ENCODE measurements at places on chromosomes 5 and 9.
A peak's percentile ranks its signal among the peaks of the same experiment; 100 is the strongest.

DNA sequence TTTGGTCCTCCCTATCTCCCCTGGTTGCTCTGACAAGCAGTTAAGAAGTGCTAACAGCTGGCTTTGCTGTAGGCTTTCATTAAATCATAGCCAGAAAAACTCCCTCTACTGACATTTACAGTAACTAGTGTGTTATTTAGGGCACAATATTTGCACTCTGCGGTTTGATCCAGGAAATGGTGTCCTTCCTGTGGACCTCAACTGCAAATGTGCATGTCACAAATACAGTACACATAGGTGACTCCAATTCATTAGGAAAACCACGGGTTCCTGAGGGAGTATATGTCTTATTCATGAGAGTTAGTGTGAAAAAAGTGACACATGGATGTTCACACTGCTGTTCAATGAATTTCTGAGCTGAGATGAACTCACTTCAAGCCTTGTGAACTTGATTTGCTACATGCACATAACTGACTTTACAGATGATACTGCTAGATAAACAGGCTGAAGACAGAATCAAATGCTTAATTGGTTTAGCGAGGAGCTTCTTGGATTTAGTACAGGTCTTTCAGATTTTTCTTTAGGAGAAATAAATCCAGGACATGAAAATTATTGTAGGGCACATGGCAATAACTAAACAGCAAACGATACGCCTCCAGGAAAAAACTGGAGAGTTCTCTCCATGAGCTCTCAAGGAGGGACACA is 281.5 kb downstream of the EFNA5 start:
- no peak for DNase-seq

- no peak for DNase-seq
These were observed 258.7 kb upstream of the IRX4 start for GRCh38 chr5:2141254-2142000.

GRCh38 chr5:151077967-151078366 is 2.9 kb downstream of the TNIP1 start:
- DNase-seq, result no peak

- DNase-seq, result no peak
These were observed 7.5 kb downstream of the TDRD7 start for GRCh38 chr9:97419309-97419867.

- no peak for DNase-seq
These were observed 70.3 kb downstream of the UGCG start for GRCh38 chr9:111966861-111967291.

DNA sequence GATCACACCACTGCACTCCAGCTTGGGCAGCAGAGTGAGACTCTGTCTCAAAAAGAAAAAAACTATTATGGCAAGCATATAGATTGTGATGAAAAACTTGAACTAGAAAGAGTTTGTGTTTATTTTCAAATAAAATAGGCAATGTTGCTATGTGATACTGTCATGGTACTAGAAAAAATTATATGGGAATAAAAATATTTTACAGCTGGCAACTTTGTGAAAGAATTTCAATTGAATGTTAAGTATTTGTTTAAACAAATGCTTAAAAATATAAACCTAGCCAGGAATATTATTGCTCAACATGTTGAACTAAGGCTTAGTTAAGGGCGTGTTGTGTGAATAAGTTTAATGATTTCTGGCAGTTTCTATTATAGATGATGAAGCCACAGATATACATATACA is 31.7 kb downstream of the HSDL2 start:
- DNase-seq, result no peak

DNA sequence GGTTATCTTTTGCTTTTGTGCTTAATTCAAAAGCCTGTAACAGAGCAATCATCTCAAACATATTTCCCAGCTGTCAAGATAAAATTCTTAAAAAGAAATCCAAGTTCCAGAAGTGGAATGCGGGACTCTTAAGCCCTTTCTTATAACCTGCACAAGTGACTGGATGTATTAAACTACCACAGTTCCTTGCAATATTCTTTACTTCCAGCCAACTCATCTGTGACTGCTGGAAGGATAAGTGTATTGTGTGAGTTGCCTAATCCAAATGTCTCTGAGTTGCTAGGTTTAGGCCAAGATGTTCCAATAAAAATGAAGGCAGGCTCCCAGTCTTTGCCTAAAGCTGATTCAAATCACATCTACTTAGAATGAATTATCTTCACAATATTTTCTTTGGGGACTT is 159.2 kb upstream of the SLC24A2 start:
- DNase-seq, result no peak

DNA sequence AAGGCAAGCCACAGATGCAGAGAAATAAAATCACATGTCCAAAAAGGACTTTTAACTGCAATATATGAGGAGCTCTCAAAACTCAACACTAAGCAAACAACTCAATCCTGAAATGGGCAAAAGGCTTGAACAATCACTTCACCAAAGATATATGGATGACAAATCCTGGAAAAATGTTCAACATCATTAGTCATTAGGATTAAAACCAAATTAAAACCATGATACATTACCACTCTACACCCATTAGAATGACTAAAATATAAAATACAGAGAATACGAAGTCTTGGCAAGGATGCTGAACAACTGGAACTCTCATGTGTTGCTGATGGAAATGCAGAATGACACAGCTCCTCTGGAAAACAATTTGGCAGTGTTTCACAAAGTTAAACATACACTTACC is 277.4 kb downstream of the TLE1 start:
- no peak for DNase-seq

DNA sequence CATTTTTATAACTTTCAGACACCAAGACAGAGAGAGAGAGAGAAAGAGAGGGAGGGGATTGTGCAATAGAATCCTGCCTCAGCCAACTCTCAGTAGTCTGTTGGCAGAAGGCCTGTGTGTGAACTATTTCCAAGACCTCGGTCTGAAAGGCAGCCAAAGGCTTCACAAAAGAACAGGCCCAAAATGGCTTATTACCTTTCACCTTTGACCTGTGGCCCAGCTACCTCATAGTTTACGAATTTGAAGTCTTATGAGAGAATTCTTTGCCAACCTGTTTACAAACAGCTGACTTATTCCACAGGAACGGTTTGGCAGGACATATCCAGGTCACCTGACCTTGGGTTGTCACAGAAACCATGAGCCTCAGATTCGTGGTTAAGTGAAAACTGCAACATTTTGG is 48.6 kb downstream of the NR2F1-AS1 start:
- no peak for DNase-seq

- no peak for DNase-seq
These were observed 94.5 kb downstream of the PLPP1 start for GRCh38 chr5:55440188-55440646.

- no peak for DNase-seq
These were observed 13.6 kb upstream of the CEP72 start for GRCh38 chr5:598564-598890.

DNA sequence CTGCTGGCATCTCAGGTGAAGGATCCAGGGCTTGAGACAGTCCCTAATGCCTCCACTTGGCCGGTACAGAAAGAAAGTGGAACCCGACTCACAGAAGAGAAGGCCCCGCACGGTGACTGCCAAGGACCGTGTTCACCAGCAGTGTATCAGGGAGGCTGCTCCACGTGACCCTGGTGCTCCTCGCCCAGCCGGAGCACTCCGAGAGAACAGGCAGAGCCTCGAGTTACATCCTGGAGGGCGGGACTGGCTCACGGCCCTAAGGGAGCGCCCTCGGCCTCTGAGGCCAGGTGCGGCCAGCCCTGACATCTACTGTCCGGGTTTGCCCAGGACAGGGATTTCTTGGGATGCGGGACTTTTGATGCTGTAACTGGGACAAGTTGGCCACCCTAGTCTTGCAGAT is 104.0 kb upstream of the SARDH start:
- DNase-seq, result no peak

DNA sequence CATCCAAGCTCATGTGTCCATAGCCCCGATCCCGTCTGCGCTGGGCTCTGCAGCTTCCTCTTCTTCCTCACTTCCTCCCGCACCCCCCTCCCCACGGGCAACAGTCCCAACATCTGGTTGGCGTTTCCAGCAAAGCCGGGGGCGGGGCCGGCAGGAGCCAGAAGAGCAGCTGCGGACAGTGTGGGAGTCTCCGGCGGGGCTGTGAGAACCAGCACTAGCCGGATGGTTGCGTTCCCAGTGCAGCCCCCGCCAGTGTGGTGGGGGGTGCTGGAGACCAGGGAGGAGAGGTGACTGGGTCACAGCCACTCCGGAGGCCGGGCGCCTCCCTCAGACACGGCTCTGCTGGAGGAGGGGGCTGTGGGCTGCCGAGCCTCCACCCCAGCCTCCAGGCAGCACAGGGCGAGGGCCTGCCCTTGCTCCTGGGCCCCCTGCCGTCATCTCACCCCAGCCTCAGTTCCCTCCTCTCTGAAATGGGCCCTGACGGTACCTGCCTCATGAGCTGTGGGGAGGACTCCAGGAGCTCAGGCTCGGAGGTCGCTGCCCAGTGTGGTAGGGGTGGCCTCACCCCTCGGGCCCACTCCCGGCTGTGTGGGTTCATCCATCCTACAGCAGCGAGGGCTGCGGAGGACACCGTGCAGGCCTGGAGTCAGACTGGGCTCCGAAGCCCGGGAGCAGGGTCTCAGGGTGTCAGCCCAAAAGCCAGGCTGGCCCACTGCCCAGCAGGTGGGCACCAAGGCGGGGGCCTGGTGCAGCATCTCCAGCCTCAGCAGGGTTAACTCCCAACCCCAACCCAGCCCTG is 41.5 kb upstream of the NOTCH1 start:
- DNase-seq, result no peak

DNA sequence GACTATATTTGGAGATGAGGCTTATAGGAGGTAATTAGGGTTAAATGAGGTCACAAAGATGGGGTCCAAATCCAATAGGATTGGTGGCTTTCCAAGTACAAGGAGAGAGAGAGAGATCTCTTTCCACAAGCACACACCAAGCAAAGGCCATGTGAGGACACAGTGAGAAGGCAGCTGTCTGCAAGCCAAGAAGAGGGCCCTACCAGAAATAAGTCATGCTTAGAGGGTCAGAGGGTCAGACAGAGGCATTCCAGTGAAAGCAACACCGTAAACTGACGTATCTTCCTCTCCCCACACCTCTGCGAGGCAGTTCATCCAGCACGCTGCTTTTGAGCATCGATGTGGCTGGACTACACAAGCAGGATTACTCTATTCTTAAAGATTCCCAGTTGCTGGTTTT is 87.9 kb downstream of the SLC1A3 start:
- DNase-seq, result no peak

GRCh38 chr9:97660340-97660739 is 26.7 kb downstream of the NCBP1 start:
- no peak for DNase-seq

DNA sequence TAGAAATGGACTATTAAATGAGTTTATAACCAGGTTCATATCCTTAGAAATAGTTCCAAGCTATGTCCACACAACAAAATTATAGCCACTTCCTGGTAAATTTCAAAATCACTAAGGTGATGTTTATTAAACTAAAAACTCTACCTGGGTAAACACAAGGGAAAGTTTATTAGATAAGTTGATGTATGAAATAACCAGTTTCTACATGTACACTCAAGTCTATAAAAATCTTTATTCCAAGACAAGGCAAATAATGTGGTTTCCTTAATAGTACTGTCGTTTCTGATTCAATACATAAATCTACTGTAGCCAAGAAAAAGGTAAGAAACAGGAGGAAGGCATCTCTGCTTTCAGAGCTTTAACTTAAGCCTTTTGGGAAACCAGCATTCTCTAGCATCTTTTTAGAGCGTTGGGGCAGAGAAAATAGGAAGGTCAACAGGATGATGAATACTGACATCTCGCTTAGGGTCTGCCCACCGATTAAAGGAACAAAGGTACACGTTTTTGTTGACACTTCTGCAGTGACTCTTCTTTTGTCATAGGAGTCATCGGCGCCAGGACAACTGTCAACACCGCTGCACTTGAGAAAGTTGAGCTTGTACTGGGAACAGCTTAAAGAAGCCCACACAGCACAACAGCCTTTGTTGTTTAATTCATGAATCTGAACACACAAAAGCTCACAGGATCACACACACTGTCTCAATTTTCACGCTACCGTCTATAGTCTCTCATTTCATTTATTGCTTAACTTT is 513.6 kb downstream of the SLCO4C1 start:
- peak; percentile 14 for DNase-seq

- no peak for DNase-seq
These were observed 55.5 kb upstream of the SPATA31C2 start for GRCh38 chr9:88193766-88194165.

- no peak for DNase-seq
These were observed 3.4 kb upstream of the CEP72 start for GRCh38 chr5:608429-609370.

DNA sequence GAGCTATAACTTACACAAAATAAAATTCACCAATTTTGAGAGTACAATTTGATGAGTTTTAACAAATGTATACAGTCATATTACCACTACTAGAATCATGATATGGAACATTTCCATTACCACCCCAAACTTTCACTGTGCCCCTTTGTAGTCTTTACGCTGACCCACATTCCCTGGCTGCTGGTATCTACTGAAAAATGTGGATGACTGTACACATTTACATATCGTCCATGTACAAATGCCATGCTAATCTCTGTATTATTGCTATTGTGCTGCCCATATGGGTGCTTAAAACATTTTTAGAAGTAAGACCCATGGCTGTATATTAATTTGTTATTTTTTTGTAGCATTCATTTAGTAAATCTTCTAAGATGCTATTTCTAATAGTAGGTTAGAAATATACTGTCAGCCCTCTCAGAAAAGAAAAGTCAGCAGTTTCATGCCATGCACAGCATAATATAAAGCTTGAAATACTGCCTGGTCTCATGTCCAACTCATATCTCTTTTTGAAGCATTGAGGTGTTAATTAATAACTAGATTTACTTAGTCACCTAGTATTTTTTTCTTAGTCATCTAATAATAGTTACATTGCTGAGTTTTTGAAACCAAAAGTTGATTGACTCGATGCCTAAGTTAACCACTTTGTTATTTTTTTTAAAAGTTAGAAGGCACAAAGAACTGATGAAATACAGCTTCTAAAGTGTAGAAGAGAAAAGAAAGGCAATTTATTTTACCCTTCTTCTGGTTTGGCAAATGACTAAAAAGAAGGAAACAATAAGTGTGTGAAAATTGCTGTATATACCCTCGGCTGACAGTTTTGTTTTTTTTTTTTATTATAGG is 188.3 kb upstream of the MEF2C start:
- DNase-seq, result no peak

DNA sequence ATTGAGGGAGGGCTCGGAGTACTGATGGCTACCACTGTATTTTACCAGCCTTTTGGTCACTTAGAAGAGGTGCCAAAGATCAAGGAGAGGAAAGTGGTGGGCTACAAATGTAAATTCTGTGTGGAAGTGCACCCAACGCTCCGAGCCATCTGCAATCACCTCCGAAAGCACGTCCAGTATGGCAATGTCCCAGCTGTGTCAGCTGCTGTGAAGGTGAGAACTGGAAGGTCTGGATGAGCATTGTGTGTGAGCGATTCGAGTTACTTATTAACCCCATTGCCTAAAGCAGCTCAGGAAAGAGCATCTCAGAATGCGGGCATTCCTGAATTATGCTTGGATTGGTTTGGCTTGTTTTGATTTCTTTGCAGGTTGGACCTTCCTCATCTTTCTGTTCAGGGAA is 67.5 kb downstream of the ZNF462 start:
- no peak for DNase-seq

All from neuronal stem cell (in vitro differentiated cells).